T-helper 2 cell treated with Interferon-gamma antibody and Interleukin-4, amounts not matched to agents 5 μg/mL and 100 μg/mL, for 36 hours (primary cell): ENCODE measurements at places on chromosomes 11 and 22.
A peak's percentile ranks its signal among the peaks of the same experiment; 100 is the strongest.

- no peak for DNase-seq
Observed at GRCh38 chr22:45823336-45823735, 151.7 kb downstream of the ATXN10 start.

GRCh38 chr22:30210235-30210909, 36.2 kb downstream of the LIF start:
- no peak for DNase-seq

GRCh38 chr11:73974604-73975478, 7.8 kb downstream of the UCP2 start:
- no peak for DNase-seq

DNA sequence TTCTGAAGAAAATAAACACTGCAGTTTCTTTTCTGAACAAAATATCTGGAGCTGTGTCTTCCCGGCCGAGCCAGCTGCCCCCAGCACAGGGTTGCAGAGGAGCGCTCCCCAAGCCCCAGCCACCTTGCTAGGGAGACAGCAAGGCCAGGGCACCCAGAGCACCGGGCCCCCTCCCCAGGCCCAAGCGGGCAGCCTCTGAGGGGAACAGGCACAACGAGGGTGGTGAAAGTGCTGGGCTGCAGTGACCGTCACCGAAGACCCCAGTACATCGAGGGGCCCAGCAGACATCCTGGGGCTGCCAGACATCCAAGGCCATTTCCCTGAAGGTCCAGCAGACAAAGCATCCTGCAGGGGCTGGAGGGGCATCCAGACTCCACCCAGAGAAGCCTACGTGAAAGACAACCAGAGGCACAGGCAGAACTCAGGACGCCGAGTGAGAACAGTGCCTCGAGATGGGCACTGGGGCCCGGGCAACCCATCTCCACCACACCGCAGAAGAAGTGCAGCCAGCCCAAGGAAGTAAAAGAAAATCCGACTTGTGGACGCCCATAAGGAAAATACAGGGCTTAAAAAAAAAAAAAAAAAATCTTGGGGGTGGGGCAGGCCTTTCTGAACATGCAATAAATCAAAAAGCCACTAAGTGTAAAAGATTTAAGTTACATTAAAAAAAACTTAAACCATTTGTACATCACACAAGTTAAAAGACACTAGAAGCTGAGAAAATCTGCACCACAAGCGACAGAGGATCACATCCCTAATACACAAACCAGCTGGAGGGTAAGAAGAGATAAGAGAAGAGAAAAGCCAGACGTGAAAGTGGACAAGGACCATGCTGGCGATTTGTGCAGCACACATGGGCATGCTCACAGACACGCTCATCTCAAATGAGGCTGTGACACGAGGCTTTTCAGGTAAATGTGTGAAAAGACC, 36.0 kb upstream of the COMT start:
- DNase-seq, result no peak

DNA sequence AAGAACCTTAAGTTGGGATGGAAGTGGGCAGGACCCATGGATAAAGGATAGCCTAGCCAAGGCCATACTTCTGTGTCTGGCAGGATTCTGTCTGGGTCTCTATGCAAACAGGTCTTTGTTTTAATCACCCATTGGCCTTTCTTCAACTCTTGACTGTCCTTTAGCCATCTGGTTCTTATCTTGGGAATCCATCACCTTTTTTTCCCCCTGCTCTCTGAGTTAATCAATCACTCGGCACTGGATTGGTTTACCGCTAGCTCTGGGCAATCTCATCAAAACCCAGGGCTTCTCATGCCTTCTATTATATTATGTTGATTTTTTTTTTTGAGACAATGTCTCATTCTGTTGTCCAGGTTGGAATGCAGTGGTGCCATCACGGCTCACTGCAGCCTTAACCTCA, 1.8 kb upstream of the RNF169 start:
- DNase-seq, result no peak

GRCh38 chr22:35605369-35605680, 11.8 kb downstream of the MB start:
- no peak for DNase-seq

GRCh38 chr11:975827-976226, 50.2 kb downstream of the AP2A2 start:
- no peak for DNase-seq

- DNase-seq, result no peak
Observed at GRCh38 chr22:36660510-36660840, 43.1 kb downstream of the CACNG2 start.

GRCh38 chr22:38448945-38449745, 5.9 kb downstream of the KCNJ4 start:
- no peak for DNase-seq

DNA sequence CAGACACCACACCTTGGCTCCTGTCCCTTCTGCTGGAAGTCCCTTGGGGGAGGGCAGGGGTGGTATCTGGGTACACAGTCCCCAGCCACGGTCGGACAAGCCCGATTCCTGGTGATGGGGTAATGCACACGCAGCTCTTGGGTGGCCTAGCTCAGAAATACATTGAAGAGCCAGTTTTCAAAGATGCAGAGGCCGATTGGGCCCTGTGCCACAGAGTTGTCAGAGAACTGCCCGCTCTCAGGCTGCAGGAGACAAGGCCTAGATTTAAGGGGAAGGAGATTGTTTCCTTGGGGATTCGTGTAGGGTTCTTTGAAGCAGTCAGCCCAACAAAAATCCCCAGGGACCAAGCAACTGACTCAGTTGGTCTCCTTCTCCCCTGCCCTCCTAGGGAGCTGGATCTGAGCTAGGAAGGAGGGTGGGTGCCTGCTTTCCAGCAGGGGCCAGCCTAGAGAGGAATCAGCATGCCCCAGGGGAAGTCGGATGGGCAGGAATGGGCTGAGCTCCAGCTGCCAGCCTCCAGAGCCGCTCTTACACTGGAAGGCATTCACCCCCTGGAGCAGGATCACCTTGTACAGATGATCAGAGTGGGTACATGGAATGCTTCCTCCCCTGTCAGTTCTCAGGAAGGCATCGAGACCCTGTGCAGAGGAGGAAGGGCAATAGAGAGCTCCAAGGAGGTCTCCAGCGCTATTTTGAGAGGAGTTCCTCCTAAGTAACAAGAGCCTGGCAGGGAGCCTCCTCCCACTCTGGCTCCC, 3.3 kb upstream of the SCN4B start:
- no peak for DNase-seq

GRCh38 chr22:49381595-49382450, 445.9 kb downstream of the BRD1 start:
- DNase-seq, result no peak

- no peak for DNase-seq
Observed at GRCh38 chr11:120011836-120012235, 126.1 kb downstream of the TRIM29 start.

- no peak for DNase-seq
Observed at GRCh38 chr11:120792306-120792705, 231.6 kb upstream of the TBCEL start.

GRCh38 chr11:127304634-127305033, 304.1 kb upstream of the KIRREL3 start:
- DNase-seq, result no peak

DNA sequence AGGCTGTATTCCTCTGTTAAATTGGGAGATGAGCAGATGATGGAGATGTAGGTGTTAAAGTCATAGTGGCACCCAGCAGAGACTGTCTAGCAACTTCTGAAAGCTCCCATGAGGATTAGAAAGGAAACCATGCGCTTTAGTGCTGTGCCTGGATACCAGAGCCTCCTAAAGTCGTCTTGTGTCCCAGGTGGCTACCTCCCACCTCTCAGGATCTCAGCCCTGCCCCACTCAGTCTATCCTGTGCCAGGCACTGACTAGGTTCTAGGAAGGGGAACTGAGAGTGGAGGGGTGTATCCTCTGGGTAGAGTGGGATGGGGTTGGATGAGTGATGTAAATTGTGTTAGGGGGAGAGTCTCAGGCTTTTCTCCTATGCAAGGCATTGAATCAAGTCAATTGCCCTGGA, 60.2 kb downstream of the KIAA1671 start:
- DNase-seq, result no peak

GRCh38 chr11:103594283-103594682, 442.2 kb upstream of the DDI1 start:
- DNase-seq, result no peak

- no peak for DNase-seq
Observed at GRCh38 chr11:47123094-47123493, 53.6 kb downstream of the ARFGAP2 start.

DNA sequence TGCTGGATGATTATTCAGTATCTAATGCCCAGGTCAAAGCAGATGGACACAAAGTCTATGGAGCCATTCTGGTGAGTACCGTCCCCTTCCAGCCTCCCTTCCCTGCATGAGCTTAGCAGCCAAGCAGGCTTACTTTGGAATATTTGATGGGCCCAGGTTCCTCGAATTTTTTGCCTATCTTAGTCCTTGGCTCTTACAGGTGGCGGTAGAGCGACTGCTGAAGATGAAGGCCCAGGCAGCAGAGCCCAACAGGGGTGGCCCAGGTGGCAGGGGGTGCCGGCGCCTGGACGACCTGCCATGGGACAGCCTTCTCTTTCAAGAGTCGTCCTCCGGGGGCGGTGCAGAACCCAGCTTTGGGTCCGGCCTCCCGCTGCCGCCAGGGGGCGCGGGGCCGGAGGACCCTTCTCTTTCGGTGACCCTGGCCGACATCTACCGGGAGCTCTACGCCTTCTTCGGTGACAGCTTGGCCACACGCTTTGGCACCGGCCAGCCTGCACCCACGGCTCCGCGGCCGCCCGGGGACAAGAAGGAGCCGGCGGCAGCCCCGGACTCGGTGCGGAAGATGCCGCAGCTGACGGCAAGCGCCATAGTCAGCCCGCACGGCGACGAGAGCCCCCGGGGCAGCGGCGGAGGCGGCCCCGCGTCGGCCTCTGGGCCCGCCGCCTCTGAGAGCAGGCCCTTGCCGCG, 741 bp upstream of the TMEM179B start:
- peak; percentile 87 for DNase-seq

GRCh38 chr11:95154514-95154913, 64.9 kb downstream of the ENDOD1 start:
- DNase-seq, result peak; percentile 44

DNA sequence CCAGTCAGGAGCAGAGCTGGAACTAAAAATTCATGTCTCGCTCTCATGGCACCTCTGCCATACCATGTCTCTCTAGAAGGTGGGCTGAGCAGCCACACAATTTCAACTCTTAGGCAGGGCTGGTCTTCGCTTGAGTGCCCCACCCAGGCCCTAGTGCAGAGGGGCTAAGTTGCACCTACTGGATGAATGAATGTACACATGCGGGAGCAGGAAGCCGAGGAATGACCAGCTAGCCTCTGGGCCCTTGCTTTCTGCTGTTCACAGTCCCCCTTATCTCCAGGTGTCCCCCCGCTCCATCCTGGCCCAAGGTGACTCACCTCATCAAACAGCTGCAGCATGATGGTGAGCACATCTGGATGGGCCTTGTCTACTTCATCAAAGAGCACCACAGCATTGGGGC, 57.5 kb upstream of the PHOX2A start:
- DNase-seq, result no peak

DNA sequence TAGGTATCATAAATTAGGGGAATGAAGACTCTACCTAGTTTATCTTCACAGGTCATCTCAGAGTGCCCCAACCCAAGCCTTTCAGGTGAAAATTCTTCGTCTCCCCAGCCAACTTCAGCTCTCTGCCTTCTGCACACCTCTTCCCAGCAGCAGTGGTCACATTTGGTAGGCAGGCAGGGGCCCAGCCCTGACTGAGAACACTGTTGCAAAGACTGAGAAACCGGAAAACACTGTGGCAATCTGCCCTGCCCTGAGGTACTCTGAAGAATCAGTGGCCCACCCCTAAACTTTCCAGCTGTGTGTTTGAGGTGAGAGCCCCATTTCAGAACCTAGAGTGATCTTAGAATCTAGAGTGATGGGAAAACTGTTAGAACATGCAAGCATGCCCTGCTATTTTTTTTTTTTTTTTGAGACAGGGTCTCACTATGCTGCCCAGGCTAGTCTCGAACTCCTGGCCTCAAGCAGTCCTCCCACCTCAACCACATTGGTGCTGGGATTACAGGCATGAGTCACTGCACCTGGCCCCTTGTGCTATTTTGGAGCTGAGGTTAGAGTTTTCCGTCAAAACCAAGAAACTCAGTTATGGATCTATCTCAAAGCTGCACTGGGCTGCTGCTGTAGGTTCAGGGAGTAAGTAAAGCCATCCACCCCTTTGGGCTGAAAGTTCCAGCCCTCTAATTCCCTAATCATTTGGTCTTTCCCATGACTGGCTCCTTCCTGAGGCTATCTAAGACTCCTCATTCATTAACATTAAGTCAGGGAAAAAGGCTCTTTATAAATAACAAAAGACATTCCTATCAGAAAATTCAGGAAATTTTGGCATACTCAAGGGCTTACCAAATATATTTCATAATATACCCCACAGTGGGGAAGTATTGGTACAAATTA, 1.7 kb upstream of the LDHA start:
- no peak for DNase-seq

DNA sequence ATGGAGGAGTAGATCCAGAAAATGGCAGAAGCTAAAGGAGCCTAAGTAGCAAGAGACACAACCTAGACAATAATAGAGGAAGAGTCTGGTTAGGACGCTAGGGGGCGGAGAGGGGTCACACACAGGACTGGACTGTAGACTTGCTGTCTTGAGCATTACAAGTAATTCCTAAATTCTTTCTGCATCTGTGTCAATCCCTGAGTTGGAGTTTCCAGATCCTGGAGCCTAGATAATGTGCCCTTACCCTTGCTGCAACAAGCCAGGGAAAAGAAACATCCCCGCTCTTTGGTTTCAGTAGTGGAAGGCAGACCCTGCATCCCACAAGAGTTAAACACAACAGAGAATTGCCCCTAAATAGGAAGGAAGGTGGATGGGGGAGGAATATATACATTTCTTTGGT, 14.9 kb upstream of the CCDC73 start:
- peak; percentile 46 for DNase-seq

DNA sequence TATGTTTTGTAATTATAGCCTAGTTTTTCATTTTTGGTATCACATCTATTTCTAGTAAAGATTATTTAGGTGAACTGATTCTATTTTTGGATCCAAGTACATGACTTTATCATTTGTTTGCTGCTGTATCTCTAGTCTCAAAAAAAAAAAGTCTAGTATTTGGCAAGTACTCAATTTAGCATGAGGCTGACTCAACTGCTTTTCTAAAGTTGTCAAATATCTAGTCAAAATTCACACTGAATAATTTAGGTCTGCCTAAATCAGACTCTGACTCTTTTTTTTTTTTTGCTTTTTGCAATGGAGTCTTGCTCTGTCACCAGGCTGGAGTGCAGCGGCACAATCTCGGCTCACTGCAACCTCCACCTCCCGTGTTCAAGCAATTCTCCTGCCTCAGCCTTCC, 2.4 kb downstream of the OOSP4A start:
- DNase-seq, result no peak

DNA sequence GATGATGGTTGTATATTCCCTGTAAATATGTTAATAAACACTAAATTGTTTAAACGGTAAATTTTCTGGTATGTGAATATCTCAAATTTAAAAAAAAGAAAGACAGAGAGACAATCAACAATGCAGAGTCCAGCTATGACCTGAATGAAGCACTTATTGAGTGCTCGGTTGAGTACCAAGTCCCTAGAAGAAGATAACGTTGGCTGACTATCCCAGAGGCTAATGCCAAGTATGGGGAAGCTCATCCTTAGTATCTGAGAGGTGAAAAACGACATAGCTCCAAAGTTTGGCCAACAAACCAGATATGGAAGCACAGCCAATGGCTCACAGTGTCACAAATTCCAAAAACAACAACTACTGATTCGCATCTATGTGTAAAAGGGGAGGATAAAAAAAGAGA, 71.3 kb downstream of the RSF1 start:
- DNase-seq, result no peak

- DNase-seq, result no peak
Observed at GRCh38 chr11:117627259-117627658, 169.8 kb downstream of the DSCAML1 start.
